AG04449 (cell line): ENCODE measurements at places on chromosomes 5 and 9.

- DNase-seq, result no peak
These were observed 42.1 kb upstream of the FAM240B start for GRCh38 chr9:38761999-38762398.

DNA sequence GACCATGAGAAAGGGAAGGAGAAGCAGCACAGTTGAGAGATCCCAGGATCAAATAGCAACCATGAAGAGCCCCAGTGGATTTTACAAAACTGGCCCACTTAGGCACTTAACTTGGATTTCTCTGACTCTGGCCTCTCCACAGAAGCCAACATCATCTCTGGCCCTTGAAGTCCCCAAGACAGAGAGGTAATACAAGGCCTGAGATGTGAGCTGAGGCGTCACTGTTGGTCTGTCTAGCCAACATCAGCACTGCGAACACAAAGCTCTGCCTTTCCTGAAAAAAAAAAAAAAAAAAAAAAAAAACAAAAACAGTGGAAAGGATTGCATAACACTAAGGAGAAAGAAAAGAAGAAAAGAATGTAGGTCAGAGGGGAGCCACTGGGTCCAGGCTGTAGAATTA, 378.3 kb downstream of the BRINP1 start:
- no peak for DNase-seq

DNA sequence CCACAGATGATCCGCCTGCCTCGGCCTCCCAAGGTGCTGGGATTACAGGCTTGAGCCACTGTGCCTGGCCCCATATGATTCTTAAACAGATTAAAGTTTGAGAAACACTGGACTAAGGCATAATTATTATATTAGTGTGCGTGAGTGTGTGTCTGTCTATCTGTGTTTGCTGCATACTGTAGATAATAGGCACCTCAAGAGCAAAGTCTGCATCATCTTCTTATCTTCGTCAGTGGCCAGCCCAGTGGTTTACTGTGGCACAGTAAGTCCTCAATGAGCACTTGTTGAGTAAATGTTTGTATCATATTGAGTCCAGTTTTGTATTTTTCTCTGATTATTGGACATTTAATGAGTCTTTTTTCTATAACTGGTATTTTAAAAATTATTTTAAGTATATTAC, 81.7 kb downstream of the ITGA1 start:
- no peak for DNase-seq

DNA sequence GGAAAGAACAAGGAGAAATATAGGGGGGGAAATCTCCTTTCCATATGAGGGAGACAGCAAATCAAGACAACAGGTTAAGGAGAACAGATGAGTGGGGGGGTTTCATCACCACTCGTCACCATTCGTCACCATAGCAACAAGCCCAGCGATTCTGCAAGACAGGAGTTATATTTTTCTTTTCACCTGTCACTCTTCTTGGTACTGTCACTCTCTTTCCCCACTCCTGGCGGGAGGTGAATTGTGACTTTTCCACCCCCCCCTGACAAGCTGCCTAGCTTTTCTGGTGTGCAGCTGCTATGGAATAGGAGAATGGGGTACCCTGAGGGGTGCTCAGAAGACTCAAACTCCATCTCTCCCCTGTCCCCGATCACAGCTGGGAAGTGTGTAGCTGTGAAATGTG, 239.9 kb downstream of the FAM114A2 start:
- no peak for DNase-seq
